Upper lobe of left lung (tissue), 6 donors: ENCODE measurements at places on chromosomes 16 and 17. TPM values are rescaled to one million over a fixed set of nuclear protein-coding genes. Genes with fewer than 3 reads are reported as not detected.
A peak's percentile ranks its signal among the peaks of the same experiment; 100 is the strongest.

DNA sequence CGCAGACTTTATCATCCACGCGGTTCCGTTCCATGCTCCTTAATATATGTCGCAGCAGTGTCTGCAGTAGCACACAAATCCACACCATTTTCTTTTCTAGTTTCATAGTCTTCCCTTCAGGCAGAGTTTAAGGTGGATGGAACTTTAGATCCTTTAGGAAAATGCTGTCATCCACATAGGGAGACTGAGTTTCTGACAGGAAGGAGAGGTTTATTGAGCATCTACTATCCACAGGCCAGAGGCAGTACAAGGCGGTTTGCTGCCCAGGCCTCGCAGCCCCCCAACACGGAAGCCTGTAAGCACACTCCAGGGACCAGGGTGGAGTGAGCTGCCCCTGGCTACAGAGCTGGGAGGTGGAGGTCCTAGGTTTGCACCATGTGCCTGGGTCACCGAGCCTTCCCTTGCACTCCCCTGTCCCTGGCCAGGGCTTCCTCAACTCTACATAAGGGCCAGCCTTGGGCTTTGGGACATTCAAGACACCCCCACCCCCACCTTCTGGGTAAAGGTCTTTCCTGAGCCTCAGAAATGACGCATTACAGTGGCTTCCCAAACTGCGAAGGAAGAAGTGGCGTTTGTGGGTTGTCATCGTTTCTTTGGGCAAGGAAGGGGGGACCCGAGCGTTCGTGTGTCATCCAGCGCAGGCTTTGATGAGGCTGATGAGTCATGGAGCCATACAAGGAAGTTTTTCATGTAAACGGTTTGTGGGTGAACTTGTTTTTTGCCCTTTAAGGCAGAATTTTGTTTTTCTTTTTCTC is 146.5 kb upstream of the PLCG2 start:
- H3K27me3 ChIP-seq: no peaks in the 10 kb centered on the region
- no peak for DNase-seq
- H3K27ac ChIP-seq: peak overlapping the region; percentile 49

SECTM1 gene
- total RNA-seq: 38.4 TPM

- H3K27ac ChIP-seq: no peak overlapping the region
- DNase-seq: no peak
- no peaks in the 10 kb centered on the region for H3K36me3 ChIP-seq
- no peaks in the 10 kb centered on the region for H3K27me3 ChIP-seq
- H3K4me1 ChIP-seq: peaks cover 22% of the 10 kb centered on the region
Observed at GRCh38 chr16:3841729-3842508, 38.6 kb downstream of the CREBBP start.

LRRC46 gene
- total RNA-seq: 9.7 TPM

GRCh38 chr17:58521680-58522079 is 7.2 kb upstream of the MTMR4 start:
- H3K36me3 ChIP-seq: peaks cover 3% of the 10 kb centered on the region
- no peak overlapping the region for H3K4me3 ChIP-seq
- H3K27ac ChIP-seq: no peak overlapping the region
- no peaks in the 10 kb centered on the region for H3K27me3 ChIP-seq
- no peak for DNase-seq

GRCh38 chr16:49442805-49443204 is 69.2 kb downstream of the C16orf78 start:
- H3K27me3 ChIP-seq: no peaks in the 10 kb centered on the region
- H3K36me3 ChIP-seq: no peaks in the 10 kb centered on the region
- no peak overlapping the region for H3K27ac ChIP-seq
- H3K4me1 ChIP-seq: peaks cover 7% of the 10 kb centered on the region
- no peak overlapping the region for H3K4me3 ChIP-seq

DNA sequence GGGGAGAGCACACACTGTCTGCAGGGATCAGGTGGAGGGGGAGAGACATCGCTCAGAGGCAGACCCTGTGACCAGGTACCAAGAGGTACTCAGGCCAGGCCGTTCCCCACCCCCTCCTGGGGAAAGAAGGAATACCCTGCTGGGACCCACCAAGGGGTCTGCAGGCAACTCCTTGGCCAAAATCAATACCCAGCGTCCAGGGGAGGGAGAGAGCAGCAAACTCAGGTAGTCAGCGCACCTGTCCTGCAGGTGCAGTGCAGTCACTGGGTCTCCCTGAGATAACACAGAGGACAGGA is 57.5 kb upstream of the DOC2B start:
- DNase-seq: no peak
- no peak overlapping the region for H3K4me3 ChIP-seq
- H3K4me1 ChIP-seq: no peaks in the 10 kb centered on the region
- no peak overlapping the region for H3K27ac ChIP-seq
- no peaks in the 10 kb centered on the region for H3K27me3 ChIP-seq

DNA sequence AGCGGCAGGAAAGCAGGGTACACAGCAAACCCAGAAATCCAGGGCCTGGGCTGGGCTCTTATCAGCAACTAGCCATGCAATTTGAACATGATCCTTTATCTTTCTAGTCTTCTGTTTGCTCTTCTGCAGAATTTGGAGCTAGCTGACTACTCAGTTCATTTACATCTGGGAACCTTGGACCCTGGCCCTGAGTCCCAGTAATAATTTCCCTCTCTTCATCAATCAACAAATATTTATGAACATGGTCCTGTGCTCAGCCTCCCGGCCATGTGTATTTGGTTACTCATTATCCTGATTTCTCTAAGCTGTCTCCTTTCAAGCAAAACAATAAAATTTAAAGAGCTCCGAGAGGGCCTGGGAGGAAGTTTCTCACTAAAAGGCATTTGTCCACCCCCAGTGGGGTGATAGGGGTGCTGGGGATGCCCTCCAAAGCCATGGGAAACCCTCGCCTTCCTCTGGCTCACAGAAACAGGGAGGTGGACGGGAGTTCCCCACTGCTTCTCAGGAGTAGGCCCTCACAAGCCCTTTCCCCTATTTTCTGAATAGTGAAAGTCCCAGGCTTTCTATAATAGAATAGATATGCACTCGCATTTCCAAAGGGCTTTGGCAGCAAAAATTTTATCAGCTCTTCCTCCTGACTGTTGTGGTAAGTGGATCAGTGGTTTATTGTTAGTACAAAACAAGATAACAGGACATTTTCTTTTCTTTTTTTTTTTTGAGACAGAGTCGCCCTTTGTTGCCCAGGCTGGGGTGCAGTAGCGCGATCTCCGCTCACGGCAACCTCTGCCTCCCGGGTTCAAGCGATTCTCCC is 6.9 kb upstream of the WDR59 start:
- no peak overlapping the region for H3K4me3 ChIP-seq
- H3K27ac ChIP-seq: no peak overlapping the region

DNA sequence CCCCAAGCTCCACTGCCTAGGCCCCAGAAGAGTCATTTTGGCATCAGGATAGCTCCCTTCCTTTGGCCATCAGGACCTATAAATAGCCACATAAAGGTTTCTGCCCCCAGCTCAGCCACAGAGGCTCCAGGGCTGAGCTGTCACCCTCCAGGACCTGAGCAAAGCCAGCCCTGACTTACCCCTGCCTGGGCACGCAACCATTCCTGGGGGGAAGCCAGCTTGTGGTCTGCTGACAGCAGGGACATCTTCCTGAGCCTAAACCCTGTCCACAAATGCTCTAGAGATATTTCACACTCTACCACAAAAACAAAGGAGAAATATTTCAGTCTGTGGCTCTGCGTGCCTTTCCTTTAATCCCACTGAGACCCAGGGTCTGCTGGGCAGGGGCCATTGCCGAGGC is 123.7 kb upstream of the CCL2 start:
- no peak overlapping the region for H3K27ac ChIP-seq
- no peaks in the 10 kb centered on the region for H3K4me1 ChIP-seq
- no peak overlapping the region for H3K4me3 ChIP-seq
- DNase-seq: no peak
- no peaks in the 10 kb centered on the region for H3K27me3 ChIP-seq

NPIPA3 gene
- 4.1 TPM for total RNA-seq

KRTAP9-1 gene
- not detected for total RNA-seq

P2RX5 gene
- not detected for total RNA-seq

DNA sequence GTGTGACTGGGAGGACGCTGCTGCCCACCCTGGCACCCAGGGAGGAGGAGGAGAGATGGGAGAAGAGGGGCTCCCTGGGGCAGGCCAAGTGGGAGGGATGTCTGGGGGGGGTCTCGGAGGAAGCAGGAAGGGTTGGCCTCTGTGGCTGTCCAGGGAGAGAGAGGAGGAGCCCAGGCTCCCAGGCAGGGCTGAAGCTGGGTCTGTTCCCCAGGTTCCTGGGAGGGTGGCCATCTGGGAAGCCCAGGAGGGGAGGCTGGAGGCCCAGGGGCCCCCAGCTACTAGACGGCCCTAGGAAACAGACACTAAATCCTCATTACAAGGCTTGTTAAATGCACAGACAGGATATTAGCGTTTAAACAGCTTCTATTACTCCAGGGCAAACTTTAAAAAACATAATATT is 139.8 kb downstream of the ENGASE start:
- DNase-seq: no peak
- no peak overlapping the region for H3K4me3 ChIP-seq
- no peaks in the 10 kb centered on the region for H3K27me3 ChIP-seq
- no peaks in the 10 kb centered on the region for H3K4me1 ChIP-seq

KRTAP4-11 gene
- not detected for total RNA-seq

DNA sequence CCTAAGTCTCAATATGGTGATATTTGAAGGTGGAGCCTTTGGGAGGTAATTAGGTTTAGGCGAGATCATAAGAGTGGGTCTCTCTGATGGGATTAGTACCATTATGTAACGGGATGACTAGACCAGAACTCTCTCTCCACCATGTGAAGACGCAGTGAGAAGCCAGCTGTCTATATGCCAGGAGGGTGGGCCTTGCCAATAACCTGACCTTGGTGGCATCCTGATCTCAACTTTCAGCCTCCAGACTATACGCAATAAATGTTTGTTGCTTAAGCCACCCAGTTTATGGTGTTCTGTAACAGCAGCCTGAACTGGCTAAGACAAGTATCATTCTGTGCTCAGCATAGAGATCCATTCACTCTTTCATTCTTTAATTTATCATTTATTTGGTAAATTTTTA is 167.2 kb upstream of the CDH11 start:
- no peaks in the 10 kb centered on the region for H3K27me3 ChIP-seq
- H3K27ac ChIP-seq: no peak overlapping the region
- H3K36me3 ChIP-seq: no peaks in the 10 kb centered on the region
- DNase-seq: no peak
- no peaks in the 10 kb centered on the region for H3K4me1 ChIP-seq

- no peaks in the 10 kb centered on the region for H3K36me3 ChIP-seq
- peak; percentile 94 for DNase-seq
- H3K4me1 ChIP-seq: peaks cover 18% of the 10 kb centered on the region
- no peak overlapping the region for H3K27ac ChIP-seq
Observed at GRCh38 chr17:27381007-27381501, 75.2 kb upstream of the KSR1 start.

TBC1D26 gene
- total RNA-seq: not detected

DNA sequence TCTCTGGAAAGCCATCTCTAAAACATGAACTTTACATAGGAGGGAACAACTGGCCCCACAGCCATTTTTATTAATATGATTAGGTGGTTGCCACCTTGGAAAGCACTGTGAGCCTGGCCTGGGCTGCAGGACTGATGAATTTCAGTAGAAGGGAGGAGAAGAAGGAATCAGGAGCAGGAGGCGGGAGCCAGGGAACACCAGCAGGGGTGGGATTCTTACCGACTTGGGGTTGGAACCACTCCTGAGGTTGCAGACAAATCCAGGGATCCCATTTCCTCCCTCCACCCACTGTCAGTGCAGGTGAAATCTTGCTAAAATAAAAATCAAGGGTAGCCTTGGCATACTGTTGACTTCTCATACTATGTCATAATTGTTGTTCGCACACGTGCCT is 16.9 kb upstream of the MAP3K14 start:
- H3K4me3 ChIP-seq: no peak overlapping the region
- H3K27ac ChIP-seq: peak overlapping the region; percentile 62
- H3K27me3 ChIP-seq: no peaks in the 10 kb centered on the region
- DNase-seq: no peak

DNA sequence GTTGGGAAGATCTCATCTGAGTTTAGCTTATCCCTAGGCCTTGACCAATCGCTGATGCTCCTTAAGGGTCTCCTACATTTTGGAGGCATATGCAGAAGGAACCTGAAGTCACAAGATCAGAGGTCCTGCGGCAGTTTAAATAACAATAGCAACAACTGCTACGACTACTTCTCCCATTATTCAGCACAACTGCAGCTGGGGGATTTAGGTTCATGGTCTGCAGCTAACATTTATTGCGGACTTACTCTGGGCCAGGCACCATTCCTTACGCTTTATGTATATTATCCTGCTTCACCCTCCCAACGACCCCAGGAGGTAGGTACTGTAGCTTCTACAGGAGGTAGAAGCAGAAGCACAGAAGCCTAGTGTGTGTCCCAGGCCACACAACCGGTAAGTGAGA is 59.5 kb downstream of the AKAP1 start:
- DNase-seq: no peak
- H3K36me3 ChIP-seq: no peaks in the 10 kb centered on the region
- no peaks in the 10 kb centered on the region for H3K27me3 ChIP-seq
- H3K4me1 ChIP-seq: no peaks in the 10 kb centered on the region
- no peak overlapping the region for H3K4me3 ChIP-seq

GRCh38 chr17:80726558-80727408 is 182.1 kb downstream of the RPTOR start:
- no peak overlapping the region for H3K4me3 ChIP-seq
- H3K27me3 ChIP-seq: no peaks in the 10 kb centered on the region
- no peak for DNase-seq
- H3K4me1 ChIP-seq: peaks cover 7% of the 10 kb centered on the region
- no peaks in the 10 kb centered on the region for H3K36me3 ChIP-seq

PPM1D gene
- 22.8 TPM for total RNA-seq

GDPD3 gene
- 2.8 TPM for total RNA-seq

- peaks cover 57% of the 10 kb centered on the region for H3K4me1 ChIP-seq
- H3K36me3 ChIP-seq: peaks cover 56% of the 10 kb centered on the region
- no peak for DNase-seq
- H3K27me3 ChIP-seq: no peaks in the 10 kb centered on the region
- peak overlapping the region; percentile 83 for H3K27ac ChIP-seq
Observed at GRCh38 chr17:40025991-40026815, 11.0 kb downstream of the CSF3 start.

DNA sequence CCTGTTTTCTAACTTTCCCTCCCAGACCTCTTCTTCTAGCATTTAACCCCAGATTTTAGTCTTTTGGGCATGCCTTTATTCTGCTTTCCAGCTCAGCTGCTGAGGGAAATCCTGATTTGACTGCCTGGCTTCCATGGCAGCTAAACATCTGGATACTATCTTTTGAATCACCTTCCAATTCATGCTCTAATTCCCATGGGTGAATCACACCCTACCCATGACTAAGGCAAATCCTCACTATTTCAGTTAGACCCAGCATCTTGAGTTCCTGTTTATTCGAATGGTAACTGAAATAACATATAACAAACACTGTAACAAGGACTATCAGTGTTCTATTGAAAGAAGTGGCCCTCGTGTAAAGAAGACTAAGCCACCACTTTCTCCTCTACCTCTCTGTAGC is 29.8 kb downstream of the CA10 start:
- H3K27me3 ChIP-seq: no peaks in the 10 kb centered on the region
- no peak overlapping the region for H3K27ac ChIP-seq
- no peaks in the 10 kb centered on the region for H3K4me1 ChIP-seq
- no peaks in the 10 kb centered on the region for H3K36me3 ChIP-seq

- H3K36me3 ChIP-seq: no peaks in the 10 kb centered on the region
- H3K4me3 ChIP-seq: no peak overlapping the region
- no peaks in the 10 kb centered on the region for H3K4me1 ChIP-seq
Observed at GRCh38 chr16:77219437-77219836, 20.2 kb downstream of the SYCE1L start.

GRCh38 chr16:88549671-88550245 is 20.4 kb upstream of the ZC3H18 start:
- peaks cover 4% of the 10 kb centered on the region for H3K4me1 ChIP-seq
- H3K27me3 ChIP-seq: no peaks in the 10 kb centered on the region
- no peak overlapping the region for H3K27ac ChIP-seq
- no peak for DNase-seq
- H3K4me3 ChIP-seq: no peak overlapping the region
- H3K36me3 ChIP-seq: no peaks in the 10 kb centered on the region

SLC13A2 gene
- not detected for total RNA-seq
